ENCODE measurements at places on chromosomes 1 and 21.

DNA sequence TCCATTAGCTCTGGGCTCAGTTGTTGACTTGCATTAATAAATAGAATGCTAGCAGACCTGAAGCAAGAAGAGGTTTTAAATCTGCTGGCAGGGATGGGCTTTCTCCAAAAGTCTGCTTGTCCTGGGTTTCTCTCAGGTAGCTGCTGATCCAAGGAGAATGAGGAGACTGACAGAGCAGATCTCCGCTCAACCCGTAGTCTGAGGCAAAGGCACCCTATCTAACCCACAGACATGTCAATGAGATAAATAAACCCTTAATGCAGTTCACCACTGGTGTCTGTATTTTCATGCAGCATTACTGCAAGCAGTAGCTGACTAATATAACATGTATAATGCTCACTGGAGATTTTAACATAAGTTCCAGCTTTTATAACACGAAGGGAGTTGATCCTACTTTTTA lies 44.1 kb upstream of the RGS21 start:
- no peak for DNase-seq

GRCh38 chr1:93839307-93839706 lies 39.7 kb downstream of the DNTTIP2 start:
- DNase-seq, result peak; percentile 83

GRCh38 chr1:43938892-43939587 lies 5.4 kb downstream of the ARTN start:
- DNase-seq, result no peak

GRCh38 chr1:242522304-242522945 lies 2.1 kb downstream of the PLD5 start:
- DNase-seq, result no peak

GRCh38 chr1:51215169-51215568 lies 20.9 kb upstream of the RNF11 start:
- DNase-seq, result no peak

DNA sequence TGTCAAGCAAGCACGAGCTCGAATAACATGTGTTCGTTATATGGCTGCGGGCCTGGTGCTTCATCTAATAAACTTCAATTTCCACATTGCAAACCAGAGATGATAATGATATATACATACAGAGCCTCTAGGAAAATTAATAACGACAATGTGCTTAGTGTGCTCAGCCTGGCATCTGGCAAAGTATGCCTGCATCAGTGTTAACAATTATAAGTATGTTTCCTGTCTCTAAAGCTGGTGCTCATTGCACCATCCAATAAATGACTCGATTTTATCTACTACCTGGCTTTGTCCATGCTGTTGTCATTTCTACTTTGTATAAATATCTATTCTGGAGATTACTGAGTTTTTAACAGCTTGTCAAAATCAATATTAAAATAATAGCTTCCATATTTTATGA lies 1402.6 kb downstream of the MRPL39 start:
- DNase-seq, result no peak

GRCh38 chr1:161739865-161740566 lies 9.6 kb upstream of the DUSP12 start:
- DNase-seq, result no peak

DNA sequence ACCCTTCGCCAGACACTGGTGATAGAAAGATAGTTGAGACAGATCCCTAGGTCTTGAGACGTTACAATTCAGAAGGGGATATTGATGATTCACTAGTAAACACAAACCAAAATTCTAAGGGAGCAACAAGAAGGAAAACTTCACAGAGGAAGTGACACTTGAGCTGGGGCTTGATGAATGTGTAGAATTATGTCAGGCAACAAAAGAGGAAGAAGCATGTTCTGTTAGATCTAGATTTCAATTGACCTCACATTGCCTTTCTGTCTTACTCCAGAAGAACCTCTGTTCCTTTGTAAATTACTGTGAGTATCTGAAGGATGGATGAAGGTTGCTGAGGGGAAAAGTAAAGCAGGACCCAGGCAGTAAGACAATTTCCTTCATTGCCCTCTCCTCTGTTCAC lies 328.2 kb downstream of the KCTD3 start:
- DNase-seq, result no peak

DNA sequence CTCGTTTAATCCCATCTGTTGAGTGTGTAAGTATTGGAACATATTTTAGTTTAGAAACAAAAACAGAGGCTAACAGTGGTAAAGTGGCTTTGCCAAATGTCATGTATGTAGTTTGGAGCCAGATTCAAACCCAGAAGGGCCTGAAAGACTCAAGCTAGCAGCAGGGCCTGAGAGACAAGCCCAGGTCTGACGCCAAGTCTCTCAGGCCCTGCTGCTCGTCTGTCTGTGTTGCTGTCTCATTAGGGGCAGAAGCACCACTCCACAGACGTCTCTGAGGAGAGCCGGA lies 8.3 kb downstream of the CITED4 start:
- no peak for DNase-seq

- no peak for DNase-seq
Measured at GRCh38 chr1:99532276-99532580, 113.7 kb upstream of the PALMD start.

DNA sequence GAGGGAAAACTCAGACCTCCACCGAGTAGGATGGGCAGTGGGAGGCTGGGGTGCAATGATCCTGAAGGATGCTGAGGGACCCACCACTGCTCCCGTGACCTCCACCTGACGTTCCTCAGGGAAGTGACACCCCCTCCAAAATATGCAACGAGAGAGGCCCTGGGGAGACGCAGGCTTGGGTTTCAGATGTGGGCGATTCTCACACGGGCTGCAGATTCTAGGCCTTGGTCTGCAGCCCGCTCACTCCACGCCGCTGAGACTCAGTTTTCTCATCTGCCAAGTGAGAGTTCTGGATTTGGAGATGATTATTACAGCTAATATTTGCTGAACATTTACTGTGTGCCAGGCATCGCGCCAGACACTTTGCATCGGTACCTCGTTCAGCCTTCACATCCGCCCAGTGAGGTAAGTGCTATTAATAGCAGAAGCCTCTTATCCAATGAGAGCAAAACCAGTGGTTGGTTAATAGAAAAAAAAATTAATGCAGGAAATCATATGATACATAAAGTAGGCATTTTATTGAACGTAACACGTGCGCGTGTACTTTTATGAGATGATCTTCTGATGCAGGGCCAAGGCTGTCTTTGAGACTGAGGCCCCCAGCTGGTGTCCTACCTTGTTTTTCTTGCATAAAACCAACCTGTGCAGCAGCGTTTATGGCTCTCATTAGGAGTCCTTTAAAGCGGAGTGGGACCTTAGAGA lies 102.0 kb upstream of the RUNX3 start:
- peak; percentile 60 for DNase-seq

DNA sequence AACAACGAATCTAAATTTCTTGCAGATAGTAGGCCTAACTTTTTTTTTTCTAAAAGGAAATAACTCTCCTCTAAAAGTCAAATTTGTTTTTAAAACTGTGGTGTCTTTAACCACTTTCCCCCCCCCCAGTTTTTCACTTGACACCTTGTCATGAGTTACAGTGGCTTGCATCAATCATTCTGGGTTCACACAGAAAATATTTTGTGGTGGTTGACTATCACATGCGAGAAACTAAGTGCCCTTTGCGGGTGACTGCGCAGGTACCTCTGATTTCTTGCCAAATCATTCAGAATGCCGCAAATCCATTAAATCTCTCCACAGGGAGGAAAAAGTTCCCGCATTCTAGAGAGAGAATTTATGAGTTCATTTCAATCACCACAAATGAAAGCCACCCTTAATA lies 23.8 kb upstream of the SAMSN1 start:
- no peak for DNase-seq

GRCh38 chr1:215321802-215322201 lies 239.3 kb downstream of the KCNK2 start:
- peak; percentile 2 for DNase-seq

DNA sequence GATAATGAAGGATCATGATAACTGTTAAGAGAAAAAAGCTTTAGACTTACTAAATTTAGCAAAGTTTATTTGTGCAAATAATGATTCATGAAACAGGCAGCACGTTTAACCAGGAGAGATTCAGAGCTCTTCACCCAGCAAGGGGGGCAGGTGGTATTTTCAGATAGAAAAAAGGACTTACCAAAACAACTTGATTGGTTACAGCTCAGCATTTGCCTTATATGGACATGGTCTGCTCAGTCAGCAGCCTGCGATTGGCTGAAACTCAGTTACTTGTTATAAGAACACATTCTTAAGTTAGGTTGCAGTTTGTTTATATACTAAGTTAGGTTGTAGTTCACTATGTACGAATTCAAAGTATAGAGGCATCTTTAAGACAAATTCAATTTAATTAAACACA lies 165.6 kb downstream of the DUSP10 start:
- peak; percentile 61 for DNase-seq

GRCh38 chr1:199809311-199809710 lies 218.2 kb upstream of the NR5A2 start:
- no peak for DNase-seq

DNA sequence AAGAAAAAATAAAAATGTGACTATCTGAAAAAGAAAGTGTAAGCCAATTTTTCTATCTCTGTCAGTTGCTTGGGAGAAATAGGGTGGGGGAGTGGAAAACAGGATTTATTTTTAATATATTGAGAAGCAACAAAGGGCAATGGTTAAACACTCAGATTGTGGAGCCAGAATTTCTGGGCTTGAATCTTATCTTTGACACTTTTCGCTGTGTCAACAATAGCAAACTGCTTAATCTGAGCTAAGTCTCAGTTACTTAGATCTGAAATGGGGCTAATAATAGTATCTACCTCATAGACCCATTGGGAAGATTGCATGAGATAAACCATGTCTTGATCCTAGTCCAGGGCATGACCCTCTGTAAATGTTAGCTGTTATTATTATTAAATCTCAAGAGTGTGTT lies 468.1 kb downstream of the ADGRL2 start:
- DNase-seq, result no peak

GRCh38 chr1:206012086-206012859 lies 9.1 kb upstream of the RAB7B start:
- DNase-seq, result no peak

DNA sequence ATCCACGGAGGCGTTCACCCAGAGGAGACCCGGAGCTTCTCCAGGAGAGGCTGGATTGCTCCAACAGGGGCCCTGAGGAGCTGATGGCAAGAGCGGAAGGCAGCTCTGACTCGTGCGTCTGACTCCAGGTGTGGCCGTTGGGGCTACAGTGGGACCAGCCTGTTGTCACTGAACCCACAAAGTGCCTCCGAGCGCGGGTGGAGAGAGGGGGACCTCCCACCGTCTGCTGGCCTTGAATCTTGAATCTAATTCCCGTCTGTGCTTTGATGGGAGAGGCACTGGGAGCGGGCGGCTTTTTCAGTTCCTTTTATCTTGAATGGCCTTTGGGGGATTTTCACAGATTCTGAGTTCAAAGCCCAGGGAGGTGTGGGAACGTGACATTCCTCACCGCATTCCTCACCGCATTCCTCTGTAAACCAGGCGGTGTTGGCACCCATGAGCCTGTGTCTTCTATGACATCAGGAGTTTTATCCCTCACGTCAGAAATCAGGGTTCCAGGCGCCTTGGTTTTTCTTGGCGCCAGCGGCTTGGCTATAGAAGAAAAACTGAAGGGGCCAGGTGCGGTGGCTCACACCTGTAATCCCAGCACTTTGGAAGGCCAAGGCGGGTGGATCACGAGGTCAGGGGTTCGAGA lies 39.2 kb upstream of the COL18A1 start:
- peak; percentile 72 for DNase-seq

- DNase-seq, result no peak
Measured at GRCh38 chr1:43438953-43439581, 14.7 kb downstream of the HYI start.

DNA sequence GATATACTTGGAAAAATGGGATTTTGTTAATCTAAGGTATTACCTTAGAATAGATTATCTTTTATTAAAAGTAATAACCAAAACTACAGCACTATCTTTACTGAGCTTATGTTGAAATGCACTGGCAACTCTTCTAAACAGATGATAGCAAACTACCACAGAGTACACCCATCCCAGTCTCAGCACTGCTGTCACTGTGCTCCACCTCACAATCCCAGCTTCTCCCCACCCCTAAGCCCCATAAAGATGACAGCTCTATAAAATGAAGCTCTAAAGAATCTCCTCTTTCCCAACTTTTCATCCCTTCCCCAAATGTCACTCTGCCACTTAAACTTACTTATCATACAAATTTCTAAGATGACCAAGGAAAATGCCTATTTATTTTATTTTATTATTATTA lies 6.4 kb downstream of the DSTYK start:
- no peak for DNase-seq

GRCh38 chr1:221241592-221241991 lies 362.3 kb downstream of the HLX start:
- DNase-seq, result no peak

DNA sequence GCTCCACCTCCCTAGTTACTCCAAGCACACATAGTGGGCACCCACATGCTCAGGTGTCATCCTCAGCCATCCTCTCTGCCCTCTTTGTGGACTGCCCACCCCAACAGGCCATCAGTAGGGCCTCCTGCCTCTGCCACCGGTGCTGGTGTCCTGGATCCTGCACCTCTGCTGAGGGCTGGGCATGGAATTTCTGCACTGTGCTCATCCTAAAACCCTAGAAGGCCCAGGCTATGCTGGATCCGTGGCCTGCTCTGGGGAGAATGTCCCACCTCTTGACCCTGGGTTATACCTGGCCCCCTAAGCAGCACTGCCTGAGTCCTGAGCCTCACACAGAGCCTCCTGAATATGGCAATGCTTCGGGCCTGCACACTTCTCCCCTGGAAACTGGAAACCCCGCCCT lies 318.3 kb downstream of the MATN1 start:
- no peak for DNase-seq

GRCh38 chr1:25668931-25669573 lies 52.5 kb downstream of the MAN1C1 start:
- DNase-seq, result no peak

DNA sequence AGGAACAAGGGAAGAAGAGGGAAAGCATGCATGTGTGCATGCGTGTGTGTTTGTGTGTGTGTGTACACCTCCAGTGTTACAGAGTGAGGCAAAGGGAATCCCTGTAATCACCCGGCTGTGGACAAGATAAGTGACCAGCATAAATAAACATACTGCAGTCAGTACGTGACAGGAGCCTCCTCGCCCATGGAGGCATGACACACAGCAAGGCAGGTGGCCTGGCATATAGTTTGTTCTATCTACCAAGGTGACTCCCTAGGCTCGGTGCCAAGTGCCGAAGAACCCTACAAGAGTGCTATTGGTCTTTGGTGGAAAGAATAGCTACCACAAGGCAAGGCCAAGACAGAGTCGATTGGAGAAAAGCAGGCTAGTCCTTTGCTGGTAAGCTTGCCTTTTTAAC lies 31.7 kb upstream of the HEATR1 start:
- no peak for DNase-seq

DNA sequence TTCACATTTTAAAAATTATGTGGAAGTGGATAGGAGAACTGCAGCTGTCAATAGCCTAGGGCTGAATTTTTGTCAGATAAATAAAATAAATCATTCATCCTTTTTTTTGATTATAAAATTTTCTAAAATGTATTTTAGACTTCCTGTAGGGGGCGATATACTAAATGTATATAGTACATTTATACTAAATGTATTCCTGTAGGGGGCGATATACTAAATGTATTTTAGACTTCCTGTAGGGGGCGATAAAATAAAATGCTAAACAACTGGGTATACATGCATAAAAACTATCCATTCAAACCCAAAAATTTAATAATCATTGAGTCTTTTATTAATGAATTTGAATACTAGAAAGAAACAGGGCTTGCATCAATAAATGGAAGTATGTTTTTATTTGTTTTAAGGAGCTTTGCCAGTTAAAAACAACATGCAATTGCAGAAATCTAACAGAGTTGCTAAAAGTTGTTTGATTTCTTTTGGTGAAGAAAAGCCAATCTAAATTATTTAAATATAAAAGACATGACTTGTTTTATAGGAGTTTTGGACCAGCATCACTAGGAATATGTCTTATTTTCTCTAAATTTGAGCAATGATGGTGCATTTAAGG lies 31.4 kb downstream of the CLCA1 start:
- no peak for DNase-seq
